ENCODE measurements at places on chromosomes 12 and 14.

DNA sequence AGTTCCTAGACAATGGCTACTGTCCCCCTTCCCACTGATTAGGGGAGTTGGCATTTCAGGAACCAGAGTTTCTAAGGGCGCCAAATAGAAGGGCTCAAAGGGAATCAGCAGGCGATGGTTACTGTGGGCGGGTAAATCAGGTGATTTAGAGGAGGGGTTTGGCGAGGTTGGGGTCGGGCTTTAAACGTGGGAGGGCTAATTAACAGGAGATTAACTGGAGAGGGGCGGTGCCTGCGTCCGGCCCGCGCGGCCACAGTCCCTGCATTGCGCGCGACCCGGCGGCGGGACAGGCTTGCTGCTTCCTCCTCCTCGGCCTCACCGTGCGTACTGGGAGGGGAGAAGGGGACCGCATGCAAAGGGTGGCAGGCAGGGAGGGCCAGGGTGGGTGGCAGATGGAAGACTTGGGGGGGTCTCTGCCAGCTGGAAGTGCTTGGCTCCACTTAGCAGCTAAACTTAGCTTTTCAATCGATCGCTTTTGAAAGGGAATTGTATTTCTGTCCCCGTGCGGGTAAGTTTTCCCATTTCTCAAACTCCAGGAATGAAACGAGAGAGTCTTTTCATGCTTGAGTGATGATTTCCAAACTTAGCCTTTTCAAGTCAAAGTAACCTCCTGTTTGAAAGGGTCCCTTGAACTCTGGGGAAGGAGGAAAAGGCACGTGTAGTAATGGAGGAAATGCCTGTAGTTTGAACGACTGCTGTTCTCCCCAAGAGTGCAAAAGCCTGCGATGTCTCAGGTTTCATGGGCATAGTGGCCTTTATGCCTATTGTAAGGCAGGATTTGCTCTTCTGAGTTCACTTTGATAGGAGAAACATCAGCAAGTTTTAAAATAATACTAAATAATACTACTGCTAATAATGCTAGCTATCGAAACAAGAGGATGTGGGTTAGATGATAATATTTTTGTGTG, at the start of gene MGST1:
TSS of gene MGST1 (plus strand) at position 255 of the 908 bp plus-strand sequence. CDS start 6,608 bp downstream, outside the sequence.
- no peak for DNase-seq

DNA sequence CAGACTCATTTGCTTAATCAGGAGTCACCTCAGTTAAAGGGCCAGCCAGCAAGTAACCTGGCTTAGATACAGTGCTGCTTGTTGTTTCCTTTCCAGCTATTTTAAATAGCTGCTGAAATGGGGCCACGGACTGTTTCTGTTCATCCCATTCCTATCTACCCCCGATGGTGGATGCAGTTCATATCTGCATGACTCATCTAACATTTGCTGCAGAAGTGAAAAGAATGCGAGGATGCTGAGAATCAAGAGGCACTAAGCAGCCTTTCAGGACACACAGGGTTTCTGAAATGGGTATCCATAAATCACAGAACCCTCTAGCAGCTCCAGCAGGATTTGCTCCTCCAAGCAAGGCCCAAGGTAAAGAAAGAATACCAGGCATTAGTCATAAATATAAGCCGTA, 60.2 kb upstream of the RTRAF start:
- DNase-seq = no peak

- DNase-seq = no peak
These were observed 64.7 kb downstream of the PPP2R5E start for GRCh38 chr14:63478437-63478852.

DNA sequence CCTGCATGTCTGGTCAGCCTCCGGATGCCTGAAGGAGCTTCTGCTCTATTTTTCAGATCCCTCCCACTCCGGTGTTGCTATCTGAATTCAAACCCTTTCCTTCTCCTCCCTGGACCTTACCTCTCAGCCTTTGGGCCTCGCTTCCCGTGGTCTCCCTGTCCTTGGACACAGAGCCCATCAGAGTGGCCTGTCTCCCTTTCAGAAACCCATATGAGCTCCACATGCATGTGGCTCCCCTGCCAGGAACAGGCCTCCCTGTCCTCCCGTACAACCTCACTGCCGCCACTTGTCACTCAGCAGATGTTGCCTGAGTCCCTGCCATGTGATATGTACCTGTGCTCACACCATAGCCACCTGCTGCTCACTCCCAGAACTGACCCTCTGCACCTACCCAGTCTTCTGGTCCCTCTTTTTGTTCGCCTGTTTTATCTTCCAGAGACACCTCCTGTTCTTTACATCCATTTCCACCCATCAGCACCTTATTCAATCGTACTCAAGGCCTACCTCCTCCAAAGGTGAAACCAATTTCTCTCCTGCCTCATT, 182.5 kb downstream of the ZFP36L1 start:
- no peak for DNase-seq

GRCh38 chr14:103372552-103373304, 12.5 kb upstream of the MARK3 start:
- no peak for DNase-seq

DNA sequence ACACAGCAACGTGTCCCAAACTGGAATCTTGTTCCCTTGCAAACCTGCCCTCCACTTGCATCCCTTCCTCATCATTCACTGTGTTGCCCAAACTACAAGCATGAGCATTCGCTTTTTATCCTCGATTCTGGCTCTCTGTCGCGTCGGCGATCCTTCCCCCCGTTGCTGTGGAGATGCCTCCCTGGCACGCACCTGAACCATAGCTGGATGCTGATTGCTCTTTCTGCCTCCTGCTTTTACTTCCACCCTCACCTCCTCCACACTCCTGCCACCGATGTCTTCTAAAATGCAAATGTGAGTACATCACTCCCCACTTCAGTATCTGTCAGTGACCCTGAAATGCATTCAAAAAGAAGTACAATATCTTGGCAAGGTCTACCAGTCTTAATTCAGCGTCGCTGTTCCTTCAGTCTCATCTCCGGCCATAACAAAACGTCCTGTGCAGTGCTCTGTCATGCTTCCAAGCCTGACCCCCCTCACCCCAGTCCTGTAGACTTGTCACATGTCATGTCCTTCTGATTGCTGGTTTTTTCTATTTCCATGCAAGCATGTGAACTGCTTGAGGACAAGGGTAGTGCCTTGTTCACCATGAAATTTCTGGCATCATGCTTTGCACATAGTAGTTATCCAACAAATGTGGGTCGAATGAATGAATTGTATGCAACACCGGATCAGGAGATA, 2.5 kb upstream of the PPP2R5C start:
- no peak for DNase-seq

- no peak for DNase-seq
These were observed 12.4 kb downstream of the ESR2 start for GRCh38 chr14:64281805-64282204.

DNA sequence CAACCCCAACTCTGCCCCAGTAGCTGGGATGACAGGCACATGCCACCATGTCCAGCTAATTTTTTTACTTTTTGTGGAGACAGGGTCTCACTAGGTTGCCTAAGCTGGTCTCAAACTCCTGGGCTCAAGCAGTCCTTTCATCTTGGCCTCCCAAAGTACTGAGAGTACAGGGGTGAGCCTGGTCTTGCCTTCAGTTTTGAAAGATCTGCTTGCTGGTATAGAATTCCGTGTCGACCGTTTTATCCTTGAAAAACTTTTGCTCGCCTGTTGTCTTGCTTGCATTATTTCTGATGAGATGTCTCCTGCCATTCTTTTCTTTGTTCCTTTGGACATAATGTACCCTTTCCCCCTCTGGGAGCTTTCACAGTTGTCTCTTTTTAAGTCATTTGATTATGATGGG, 92.0 kb upstream of the DYNC1H1 start:
- DNase-seq = no peak

GRCh38 chr12:122875590-122876220, 20.2 kb downstream of the VPS37B start:
- no peak for DNase-seq

- DNase-seq = no peak
These were observed 124.3 kb downstream of the PPHLN1 start for GRCh38 chr12:42450248-42450647.

DNA sequence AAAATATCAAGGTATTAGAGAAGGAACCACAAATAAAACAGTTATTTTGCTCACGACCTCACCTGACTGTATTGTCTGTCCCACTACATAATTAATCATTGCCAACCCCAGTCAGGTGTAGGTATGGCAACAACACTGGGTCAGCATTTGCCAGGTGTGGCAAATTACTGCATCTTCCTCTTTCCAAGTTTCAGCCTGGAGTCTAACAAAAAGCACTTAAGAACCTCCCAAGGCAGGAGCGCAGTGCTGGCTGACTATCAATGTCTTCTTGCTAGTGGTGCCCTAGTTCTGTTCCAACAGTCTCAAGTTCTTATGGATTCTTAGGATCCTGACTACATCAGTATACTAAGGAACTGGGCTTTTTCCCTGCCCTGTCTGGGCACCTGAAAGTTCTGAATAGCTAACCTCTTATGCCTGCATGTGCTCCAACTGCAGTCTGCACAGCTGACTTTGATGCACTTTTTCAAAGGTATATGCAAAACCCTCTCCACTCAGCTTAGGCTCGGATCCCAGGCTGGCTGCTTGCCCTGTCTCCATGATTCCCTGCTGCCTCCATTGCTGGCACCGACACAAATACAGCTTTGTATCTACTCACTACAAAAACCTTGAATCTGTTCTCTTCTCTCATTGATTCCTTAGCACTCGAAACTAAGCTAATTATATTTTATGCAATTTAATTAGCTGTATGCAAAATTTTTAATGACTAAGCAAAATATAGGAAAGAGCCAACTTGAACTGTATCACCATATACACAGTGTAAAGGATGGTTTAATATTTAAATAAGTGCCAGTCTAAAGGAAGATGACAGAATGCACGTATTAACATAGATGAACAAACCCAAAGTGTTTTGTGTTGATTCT, 113.3 kb downstream of the PRKD1 start:
- DNase-seq = no peak

DNA sequence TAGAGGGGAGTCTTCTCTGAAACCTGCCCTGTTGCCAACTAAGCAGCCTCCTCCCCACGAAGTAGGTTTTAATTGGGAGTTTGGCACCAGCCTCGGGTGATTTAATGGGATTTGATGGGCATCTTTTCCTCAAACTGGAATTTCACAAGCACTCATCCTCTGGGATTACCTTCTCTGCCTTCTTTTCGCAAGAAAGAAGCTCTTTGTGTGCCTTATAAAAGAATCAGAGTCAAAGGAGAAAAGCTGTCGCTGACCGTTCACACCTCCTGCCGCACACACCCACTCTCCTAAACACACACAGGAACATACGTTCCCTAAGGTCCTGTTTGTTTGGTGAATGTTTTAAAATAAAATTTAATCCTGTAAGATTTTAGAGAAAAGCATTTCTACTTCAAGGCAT, 84.0 kb downstream of the PRMT8 start:
- no peak for DNase-seq

DNA sequence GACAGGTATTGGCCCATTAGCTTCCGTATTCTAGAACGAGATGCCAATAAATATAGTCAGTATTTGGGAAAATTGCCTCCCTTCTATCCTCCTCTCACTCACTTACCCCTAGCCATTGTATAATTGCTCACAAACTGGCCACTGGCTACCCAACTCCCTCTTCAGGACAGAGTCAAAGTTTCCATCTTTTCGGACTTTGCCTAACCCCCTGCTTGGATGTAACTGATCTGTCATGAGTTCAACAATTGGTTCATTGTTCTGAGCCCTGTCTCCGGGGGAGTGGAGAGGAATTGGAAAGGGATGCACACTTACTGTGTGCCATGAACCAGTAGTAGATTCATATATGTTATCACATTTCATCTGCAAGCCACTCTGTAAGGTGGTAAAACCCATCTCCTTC, 12.2 kb downstream of the MYRFL start:
- DNase-seq = no peak

- no peak for DNase-seq
These were observed 51.0 kb downstream of the MAGOHB start for GRCh38 chr12:10562306-10562933.

DNA sequence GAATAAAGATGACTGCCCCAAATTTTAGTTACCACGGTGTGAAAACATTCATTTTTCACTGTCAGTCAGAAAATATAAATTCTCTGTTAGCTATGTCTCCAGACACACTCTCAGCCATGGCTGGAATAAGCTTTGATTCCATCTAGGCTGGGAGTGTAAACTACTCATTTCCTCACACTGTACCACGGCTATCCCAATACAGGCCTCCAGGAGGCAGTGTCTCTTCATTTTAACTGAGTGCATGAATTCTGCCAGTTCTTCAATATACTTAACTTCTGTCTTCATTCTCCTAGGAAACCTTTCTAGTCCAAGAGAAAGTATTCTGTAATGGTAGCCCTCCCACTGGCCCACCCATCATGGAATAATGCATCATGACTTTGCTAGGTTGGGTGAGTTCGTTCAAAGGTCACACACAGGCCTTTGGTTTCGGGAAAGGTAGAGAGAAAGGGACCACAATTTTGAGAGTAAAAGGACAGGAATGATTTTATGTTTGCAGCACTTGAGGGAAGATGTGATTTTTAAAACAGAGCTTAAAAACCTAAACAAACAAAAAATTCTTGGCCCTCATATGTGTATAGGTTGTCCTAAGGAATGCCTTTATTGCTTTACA, 381.1 kb downstream of the SEC23A start:
- DNase-seq = no peak

DNA sequence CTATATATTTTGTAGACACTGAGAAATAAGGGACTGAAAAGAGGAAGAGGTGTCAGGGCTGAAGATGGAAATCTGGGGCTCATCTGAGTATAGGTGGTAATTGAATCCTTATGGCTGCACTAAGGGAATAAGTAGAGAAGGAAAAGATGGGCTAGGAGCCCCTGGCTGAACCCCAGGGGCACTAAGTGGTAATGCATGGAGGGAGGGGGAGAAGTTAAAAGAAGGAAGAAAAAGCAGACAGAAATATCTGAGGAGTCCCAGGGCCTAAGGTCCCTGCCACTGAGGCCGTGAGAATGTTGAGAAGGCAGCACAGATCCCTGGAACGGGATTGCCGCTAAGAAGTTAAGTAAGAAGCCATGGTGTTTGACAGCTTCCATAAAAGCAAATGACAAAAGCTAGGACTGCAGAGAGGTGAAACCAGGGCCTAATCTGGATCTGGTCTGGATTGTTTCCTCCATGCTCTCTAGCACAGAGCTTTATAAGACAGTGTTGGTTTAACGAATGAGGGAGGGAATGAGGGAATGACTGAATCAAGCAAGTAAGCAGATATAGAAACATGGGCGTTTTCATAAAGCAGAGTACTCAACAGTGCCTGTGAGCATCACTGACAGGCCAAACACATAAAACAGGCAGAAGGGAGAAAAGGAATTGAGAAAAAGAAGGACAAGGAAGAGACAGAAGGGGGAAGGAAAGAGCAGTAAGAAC, 92.9 kb downstream of the HMGA2 start:
- no peak for DNase-seq

All from CD8-positive, alpha-beta T cell (primary cell).